Keratinocyte (primary cell): ENCODE measurements at places on chromosomes 6 and 20. TPM values are rescaled to one million over a fixed set of nuclear protein-coding genes. Genes with fewer than 3 reads are reported as not detected.

- no peak for DNase-seq
Observed at GRCh38 chr6:49430866-49431265, 32.2 kb downstream of the MMUT start.

GRCh38 chr6:164185471-164185871 lies 771.0 kb downstream of the QKI start:
- no peak for DNase-seq

DNA sequence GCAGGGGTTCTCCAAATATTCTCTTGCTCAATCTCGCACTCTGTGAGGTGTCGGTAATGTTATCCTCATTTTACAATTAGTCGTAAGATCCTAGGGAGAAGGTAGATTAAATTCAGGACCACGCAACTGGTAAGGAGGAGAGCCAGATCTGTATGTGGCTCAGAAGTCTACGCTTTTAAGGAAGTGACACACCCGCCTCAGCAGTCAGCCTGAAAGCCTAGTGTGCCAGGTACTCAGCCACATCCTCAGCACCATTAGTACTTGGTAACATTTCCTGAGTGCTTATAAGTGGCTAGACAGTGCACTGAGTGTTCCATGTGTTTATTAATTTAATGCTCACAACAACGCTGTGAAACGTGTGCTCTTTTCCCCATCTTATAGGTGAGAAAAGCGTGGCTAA lies 63.7 kb downstream of the DHX35 start:
- no peak for DNase-seq

Gene FAXC
- polyA plus RNA-seq = 4.0 to 8.3 TPM (median 8.0 TPM) in 3 replicates

Gene GPX5
- not detected in 3 replicates for polyA plus RNA-seq

- no peak for DNase-seq
Observed at GRCh38 chr20:25084626-25085187, 2.8 kb upstream of the VSX1 start.

GRCh38 chr20:24806705-24807676 lies 142.1 kb upstream of the CST7 start:
- no peak for DNase-seq

GRCh38 chr6:33419580-33420490 lies at the start of gene SYNGAP1:
TSS of gene SYNGAP1 (plus strand) at chr6:33420065. CDS start at chr6:33420265, 200 bp downstream.
- DNase-seq = no peak

GRCh38 chr6:68572525-68572924 lies 62.6 kb upstream of the ADGRB3 start:
- DNase-seq = no peak

- DNase-seq = no peak
Observed at GRCh38 chr20:23605867-23606651, at the start of gene CST9. TSS of gene CST9 (minus strand) at chr20:23605917. CDS start at chr20:23605864, 53 bp downstream.

Gene WFDC12
- polyA plus RNA-seq = 0.32 to 2.9 TPM (median 1.8 TPM) in 3 replicates

- no peak for DNase-seq
Observed at GRCh38 chr6:106255306-106255705, 70.3 kb downstream of the ATG5 start.

DNA sequence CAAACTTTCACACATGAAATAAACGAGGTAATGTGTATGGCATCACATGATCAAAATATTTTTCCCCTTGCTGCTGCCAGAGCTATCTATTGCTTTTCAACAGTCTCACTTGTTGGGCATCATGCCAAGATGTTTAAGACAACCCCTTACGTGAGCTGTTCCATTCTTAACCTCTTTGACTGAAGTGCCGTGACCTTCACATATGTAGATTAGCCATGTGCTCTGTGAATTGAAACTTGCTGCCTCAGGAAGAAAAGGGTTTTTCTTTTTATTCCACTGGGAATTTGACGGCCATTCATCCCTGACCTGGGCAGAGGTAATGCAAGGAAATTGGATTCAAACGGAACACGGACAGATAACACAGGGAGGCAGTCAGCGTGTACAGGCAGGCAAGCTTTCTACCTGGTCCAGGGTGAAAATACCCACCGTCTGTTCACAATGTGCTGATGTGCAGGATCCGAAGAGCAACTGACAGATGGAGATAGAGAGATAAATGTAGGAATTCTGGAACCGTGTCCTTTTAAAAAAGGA lies 14.2 kb downstream of the ARID1B start:
- DNase-seq = peak; percentile 44

DNA sequence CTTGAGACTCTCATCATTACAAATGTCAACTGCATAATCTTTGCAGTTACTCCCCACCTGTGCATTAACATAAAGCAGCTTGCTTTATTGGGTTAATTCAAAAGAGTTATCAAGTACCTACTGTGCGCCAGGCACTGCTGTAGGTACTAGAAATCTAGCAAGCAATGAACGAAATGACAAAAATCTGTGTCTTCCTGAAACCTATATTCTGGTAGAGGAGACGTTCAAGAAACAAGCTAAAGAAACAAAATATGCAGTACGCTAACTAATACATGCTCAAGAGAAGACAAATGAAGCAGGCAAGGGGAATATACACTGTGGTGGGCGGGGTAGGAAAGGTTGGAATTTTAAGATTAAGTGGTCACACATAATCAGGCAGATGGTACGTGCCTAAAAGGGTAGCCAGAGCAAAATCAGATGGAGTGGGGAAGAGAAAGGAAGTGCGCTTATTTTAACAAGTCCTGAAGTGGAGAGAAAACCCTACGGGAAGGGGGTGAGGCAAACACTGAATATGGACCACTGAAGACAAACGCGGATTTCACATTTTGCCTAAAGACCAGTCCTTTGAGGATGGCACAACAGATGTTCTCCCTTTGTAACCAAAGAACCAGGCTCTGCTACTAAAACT lies 1.2 kb downstream of the ELOVL2 start:
- no peak for DNase-seq

DNA sequence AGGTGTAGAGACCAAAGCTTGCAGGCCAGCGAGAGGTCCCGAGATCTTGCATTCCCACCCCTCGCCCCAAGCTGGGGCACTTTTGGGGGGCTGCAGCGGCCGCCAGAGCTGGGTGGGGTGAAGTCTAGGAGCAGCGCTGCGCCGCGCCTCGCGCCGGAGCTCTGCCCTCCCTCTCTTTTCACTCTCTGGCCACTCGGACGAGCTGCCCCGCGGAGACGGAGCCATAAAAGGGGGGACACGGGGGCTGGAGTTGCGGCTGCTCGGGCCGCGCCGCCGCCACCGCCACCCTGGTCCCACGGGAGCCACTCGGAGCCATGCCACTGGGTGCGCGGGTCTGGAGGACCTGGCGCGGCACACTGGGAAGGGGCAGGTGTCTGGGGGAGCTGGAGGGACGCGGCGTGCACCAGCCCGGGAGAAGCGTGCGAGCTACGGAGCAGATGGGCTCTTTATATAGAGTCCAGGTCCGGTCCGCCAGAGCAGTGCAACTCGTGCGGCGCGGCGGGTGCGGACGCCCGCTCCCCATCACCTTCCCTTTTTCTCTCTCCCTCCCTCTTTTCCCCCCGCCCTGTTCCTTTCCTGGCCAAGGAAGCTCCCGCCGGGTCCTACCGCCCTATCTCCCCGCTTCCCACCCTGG lies 687 bp upstream of the HTR1B start:
- no peak for DNase-seq

DNA sequence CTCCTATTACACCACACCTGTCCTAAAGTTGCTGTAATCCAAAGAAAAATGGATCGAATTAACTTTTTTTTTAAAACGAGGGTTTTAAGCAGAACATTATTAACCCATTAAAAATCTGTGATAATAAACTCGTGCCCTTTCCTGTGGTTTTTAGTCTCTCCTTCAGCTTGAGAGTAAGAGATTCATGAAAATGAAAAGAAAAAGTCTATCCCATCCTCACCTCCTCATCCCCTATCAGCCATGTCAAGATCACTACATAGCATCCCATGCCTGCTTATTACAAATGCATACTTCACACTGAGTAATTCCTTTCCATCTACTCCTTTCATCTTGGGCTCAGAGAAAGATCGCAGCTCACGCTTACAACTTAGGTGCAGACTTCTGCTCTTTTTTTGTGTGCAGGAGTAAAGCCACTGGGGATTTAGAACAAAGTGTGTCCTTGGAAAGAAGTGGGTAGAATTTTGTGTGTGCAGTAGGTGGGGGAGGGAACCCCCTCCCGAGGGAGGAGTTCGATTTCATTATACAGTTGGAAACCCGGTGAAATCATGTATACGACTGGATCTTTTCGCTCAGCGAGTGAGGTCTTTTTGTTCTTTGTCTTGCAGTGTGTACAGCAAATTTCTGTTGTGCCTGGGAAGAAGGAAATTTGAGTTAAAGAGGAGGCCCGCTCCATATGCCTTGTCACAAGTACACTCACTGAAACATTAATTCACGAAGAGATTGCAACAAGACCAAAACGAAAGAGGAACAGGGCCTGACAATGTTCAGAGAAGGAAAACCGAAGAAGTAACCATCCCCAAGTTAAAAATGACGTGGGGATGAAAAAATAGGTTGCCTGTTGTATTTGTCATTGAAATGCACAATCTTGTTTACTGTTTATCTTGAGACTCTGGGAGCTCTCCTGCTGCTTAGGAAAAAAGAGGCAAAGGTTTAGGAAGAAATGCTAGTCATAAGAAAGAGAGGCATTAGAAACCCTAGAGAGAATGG lies 146.5 kb upstream of the ZNF217 start:
- no peak for DNase-seq

- no peak for DNase-seq
Observed at GRCh38 chr6:19245656-19246055, 591.5 kb upstream of the ID4 start.

- DNase-seq = no peak
Observed at GRCh38 chr6:35049156-35049735, 91.9 kb downstream of the TCP11 start.

- DNase-seq = no peak
Observed at GRCh38 chr20:61699495-61700374, 365.9 kb downstream of the TAF4 start.

DNA sequence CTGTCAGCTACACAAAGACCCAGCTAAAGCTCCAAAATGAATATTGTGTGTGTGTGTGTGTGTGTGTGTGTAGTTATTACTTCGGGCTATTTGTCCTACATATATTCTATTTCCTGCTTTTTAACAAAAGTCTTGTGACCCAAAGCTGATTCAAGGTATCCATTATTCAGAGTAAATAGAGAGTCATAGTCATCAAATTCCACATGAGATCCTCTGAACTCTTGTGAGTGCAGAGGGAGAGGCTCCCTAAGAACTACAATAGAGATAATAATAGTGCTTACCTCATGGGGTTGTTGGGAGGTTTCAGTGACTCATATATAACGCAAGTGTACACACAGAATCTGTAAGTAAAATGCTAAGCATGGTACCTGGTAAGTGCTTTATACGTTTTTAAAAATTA lies 95.6 kb upstream of the SHLD1 start:
- peak; percentile 80 for DNase-seq

DNA sequence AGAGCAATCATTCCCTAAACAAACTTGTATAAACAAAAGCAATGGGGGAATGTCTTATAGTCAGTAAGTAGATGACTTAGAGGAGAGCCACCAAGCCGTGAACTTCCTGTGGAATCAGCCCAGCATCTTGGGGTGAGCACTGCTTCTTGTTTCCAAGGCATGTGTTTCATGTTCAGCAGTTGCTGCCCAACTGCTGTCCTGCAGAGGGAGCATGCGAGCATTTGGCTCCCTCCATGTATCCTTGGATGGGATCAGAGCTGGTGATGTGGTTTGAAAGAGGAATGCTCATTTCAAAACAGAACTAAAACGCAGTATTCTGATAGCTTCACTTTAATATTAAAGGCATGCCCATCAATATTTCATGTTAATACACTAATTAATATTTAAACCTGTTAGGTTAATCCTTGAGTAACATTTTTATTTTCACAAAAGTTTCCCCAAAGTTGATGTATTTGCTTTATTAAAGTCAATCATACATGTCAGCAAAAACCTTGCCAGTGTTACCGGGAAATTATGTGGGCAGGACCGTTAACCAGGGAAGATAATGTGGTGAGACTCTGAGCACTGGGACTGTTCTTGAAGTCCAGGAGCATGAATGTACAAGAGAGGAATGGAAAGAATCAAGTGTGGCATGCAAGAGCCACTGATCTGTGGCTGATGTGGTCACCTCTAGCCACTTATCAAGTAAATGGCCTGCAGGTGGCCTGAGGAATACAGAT lies 172.1 kb upstream of the GGTLC1 start:
- DNase-seq = no peak

DNA sequence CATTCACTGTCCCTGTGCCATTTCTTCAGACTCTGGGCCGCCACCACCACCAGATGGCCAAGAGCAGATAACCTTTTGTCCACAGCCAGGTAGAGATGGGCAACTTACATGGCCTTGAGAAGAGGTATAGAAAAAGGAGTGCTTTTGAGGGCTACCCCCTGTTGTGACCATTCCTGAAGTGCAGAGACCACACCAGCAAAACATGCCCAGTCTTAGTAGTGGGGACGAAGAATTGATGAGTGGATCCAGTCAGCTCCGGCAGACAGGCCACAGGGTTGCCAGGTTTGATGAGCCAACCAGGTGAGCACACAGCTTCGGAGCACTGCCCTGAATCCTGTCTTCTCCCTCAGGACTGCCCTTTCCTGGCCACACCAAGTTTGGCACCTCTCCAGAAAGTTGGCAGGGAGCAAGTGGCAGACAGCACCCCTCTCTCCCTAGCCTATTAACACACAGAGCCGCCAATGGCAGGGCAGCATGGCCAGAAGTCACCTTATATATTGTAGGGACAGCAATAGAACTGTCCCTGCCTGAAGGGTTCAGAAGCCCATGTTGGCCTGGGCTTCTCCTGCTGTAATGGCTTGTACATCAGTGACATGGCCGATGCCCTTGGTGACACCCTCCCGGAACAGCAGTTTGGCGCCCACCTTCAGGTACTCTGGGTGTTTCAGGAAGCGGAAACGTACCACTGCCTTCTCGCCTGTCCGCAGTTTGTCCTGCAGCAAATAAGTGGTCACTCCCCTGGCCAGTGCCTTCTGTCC lies 7.8 kb downstream of the GTPBP2 start:
- DNase-seq = no peak

DNA sequence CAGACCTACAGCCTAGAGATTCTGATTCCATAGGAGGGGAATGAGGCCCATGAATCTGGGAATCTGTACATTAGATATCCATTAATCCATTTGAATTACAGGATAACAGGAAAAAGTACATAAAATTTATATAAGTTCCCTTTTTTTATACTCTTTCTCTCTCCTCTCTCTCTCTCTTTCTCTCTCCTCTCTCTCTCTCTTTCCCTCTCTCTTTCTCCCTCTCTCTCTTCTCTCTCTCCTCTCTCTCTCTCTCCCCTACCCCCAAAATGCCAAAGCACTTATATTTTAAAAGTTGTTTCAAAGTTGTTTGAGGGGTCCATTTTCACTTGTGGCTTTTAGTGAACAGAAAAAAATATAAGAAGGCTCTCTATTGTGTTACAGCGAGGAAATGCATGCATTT lies 15.1 kb downstream of the TSHZ2 start:
- no peak for DNase-seq

Gene ADGB
- not detected in 3 replicates for polyA plus RNA-seq

- DNase-seq = no peak
Observed at GRCh38 chr6:88890394-88890793, 73.0 kb downstream of the RNGTT start.

DNA sequence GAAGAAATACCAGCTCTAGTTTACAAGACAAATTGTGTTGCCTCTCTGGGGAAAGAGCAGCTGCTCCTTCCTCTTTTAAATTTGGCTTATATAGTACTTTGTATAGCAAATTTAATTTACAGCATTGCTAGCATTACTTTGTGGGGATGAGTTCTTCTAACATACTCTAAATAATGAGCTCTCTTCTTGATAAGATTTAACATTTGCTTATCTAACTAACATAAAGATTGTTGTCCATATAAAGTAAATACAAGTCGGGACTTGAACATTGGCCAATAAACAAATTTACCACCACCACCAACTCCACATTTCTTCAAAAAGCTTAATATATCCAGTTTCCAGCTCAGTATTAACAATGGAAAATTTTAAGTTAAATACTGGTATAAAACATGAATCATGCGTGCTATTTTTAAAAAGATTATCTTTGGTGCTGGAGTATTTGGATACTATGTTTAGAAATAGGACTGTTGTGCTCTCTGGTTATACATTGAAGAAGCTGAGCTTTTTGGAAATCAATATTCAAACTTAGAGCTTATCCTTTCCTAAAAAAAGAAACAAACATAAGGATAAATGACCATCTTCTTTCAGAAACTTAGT lies 1146.9 kb upstream of the GJE1 start:
- DNase-seq = no peak
